ENCODE measurements at places on chromosomes 7 and 10. TPM values are rescaled to one million over a fixed set of nuclear protein-coding genes. Genes with fewer than 3 reads are reported as not detected.

DNA sequence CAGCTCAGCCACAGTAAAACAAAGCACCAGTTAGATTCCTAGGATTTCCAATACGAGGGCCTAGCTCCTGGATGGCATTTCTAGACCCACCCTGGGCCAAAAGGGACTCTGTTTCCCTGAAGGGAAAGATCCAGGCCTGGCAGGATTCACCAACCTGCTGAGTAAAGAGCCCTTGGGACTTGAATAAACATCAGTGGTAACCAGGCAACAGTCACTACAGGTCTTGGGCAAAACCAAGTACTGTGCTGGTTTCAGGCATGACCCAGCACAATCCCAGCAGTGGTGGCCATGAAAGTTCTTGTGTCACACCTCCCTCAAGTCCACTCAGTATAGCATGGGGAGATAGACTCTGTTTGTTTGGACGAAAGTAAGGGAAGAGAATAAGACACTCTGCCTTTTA, 31.0 kb upstream of the STARD3NL start:
- DNase-seq, result peak; percentile 7

The PVRIG gene
- total RNA-seq, result not detected

The CDHR1 gene
- 0.24 TPM for total RNA-seq

The AKR1C8 gene
- total RNA-seq, result not detected

DNA sequence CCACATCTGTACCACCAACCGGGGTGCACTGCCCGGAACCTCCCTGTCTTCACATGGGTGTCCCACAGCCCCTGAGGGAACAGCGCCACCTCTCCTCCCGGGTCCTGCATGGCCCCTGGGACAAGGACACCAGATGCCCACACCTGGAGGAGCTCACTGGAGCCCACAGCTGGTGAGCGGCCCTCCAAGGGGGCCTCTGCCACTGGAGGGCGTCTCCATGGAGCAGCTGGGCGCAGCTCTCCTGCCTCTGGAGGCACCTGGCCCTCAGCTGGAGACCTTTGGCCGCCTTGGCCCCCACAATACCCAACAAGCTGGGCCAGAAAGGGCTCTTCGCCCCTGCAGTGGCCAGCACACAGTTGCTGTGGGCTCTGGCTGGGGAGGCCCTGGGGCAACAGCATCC, 7.3 kb upstream of the NKX6-2 start:
- DNase-seq, result no peak

- no peak for DNase-seq
These were observed 162.9 kb downstream of the SH3PXD2A start for GRCh38 chr10:103692436-103692951.

The SPDYE2 gene
- total RNA-seq, result not detected

- no peak for DNase-seq
These were observed 60.8 kb upstream of the PPIF start for GRCh38 chr10:79286318-79286951.

- DNase-seq, result no peak
These were observed 39.2 kb downstream of the ST8SIA6 start for GRCh38 chr10:17415046-17415658.

DNA sequence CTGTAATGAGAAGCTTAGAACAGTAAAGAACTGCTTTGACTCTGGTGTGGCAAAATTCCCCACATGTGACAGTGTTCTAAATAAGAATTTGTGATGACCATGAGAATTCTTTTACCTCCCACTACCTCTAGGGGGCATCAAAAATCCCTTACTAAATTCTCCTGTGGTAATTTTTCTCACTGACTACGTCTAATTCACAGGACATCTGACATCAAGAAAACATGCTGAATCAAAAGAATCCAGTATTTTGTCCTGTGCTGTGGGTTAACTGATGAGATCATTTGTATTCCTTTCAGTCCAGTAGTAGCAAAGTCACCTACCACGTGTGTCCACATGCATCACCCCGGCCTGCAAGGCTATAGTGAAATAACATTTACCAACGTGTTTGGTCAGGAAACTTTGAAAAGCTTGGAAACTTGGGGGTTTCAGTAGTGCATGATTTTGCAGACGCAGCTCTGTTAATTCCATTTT, 103.8 kb downstream of the ATE1 start:
- peak; percentile 66 for DNase-seq

The FFAR4 gene
- total RNA-seq, result 0.16 TPM

The VSTM4 gene
- total RNA-seq, result 10.2 TPM

DNA sequence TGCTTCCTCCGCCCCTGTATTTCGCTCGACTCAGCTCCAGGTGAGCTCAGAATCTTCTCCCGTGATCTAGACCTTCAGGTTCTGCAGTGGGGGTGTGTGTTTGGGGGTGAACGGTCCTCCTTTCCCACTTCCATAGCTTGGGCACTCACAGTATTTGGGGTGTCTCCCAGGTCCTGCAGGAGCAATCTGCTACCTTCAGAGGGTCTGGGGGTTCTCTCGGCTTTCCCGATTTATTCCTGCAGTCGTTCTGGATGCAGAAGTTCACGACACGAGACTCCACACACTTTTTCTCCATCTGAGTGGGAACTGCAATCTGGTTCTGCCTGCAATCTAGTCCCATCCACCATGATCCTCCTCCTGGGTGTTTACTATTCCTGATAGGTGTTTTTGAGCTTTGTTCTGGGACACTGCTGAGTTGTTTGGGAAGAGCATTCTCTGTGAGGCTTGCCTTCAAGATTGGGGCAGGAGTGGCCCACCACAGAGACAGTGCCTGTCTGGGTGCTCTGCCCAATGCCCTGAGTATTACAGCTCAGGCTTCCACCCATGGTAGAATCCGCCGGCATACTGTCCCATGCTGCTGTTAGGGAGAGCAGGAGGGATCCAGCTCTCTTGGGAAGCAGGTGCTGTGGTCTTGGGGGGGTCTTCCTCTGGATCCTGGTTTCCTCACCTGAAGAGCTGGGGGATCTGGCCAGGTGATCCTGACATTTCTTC, 29.8 kb downstream of the JAKMIP3 start:
- DNase-seq, result no peak

- no peak for DNase-seq
These were observed 132.6 kb upstream of the PDLIM1 start for GRCh38 chr10:95423164-95424005.

- no peak for DNase-seq
These were observed 222.9 kb downstream of the PTEN start for GRCh38 chr10:88086187-88086960.

- no peak for DNase-seq
These were observed 1.2 kb downstream of the HOXA11 start for GRCh38 chr7:27183682-27184336.

DNA sequence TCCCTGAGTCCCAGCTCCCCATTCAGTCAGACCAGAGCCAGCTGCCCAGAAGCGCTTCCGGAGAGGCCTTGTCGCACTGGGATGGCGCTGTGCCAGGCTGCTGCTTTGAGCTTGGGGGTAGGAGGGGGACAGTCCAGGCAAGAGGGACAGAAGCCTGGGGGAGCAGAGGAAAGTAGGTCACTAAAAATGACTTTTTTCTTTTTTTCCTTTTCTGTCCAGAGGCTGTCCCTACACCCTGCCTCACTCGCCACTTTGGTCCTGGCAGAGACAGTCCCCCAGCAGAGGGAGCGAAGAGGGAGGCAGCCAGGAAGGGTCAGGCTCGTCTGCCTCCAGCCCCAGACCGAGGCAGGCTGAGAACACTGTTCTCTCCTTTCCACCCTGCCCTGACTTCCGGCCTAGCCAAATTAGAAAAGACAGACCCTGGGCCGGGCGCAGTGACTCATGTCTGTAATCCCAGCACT, 15.8 kb upstream of the TRIM8 start:
- DNase-seq, result peak; percentile 35

The MRC1 gene
- 2.4 TPM for total RNA-seq

DNA sequence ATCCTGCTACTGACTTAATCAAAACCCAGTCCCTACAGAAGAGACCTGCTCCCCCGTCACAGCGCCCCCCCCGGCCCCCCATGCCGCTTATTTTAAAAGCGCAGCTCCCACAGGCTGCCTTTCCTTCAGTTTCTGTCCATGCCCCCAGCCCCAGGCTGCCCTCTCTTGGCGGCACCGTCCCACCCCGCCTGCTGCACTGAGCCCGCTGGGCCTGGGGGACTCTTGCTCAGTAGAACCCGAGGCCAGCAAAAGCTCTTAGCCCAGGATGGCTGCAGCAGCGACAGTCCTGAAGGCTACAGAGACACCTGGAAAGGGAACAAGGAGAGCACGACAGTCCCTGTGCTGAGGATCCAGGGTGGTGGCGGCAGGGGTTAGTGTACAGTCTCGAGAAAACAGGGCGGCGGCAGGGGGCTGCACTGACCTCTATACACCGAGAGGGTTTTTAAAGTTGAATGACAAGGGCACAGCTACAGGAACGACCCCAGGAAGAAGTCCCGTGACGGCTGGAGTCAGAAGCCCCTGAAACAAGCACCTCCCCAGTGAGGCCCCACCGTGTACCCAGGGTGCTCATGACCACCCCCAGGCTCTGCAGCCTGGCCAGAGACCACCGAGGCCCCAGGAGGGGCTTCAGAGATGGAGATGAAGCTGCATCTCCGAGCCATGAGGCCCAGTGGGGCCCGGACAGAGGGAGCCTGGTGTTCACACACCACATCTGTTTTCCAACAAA, 54.4 kb downstream of the ZRANB1 start:
- DNase-seq, result no peak

GRCh38 chr10:68550747-68551411, 9.3 kb upstream of the TET1 start:
- DNase-seq, result peak; percentile 76

DNA sequence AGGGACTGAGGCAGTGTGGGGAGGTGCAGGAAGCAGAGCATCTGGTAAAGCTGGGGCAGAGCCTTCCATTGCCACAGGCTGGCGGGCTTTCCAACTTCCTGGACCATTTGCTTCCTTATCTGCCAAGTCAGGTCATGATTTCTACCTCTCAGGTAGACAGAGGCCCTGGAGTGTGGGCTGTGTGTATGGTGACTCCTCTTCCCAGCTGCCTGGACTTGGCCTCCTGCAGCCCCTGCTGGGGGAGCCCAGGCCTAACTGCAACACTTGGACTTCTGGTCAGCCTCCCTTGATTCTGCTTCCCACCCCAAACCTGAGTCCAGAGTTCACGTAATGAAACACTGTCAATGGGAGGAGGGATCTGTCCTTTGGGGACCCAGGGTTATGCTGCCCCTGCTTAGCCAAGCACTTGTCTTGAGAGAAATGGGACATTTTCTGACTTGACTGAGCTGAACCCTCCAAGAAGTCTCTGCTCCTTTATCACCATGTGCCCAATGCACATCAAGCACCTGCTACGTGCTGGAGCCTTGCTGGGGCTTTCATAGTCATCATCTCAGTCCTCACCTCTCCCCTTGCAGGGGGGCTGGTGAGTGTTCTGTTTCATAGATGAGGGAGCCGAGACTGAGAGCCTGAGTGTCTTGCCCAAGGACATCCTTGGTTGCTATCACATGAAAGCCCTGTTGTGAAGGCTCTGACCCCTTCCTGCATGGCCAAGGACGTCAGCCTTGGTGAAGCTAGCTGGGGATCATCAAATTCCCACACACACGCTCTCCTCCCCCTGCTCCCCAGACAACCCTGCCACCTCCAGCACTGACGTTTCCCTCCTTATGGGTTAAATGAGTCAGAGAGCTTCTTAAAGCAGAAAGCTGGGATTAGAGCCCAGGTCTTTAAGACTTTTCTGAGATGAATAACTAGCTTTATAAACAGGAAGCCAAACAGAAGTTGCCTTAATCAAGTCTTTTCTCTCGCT, 3.4 kb downstream of the CLEC2L start:
- DNase-seq, result peak; percentile 60

GRCh38 chr7:3087243-3087755, 43.6 kb upstream of the CARD11 start:
- peak; percentile 19 for DNase-seq

DNA sequence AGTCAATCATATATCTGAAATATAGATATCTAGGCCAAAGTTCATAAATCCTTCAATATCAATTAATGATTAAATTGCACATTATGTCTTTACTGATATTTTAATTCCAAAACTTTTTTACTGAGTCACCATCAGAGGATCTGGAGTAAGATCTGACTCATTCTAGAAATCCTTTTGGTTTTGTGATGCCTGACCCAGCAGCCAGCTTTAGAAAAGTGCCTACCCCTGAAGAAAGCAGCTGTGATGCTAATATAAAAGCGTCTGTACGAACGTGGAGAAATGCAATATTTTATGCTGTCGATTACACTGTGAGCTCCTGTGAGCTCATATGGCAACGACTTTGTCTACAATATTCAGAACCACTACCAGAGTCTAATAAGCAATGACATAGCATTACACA, 142.5 kb upstream of the LRRTM3 start:
- DNase-seq, result no peak

The ARHGEF5 gene
- total RNA-seq, result 24.2 TPM

- DNase-seq, result no peak
These were observed 316.1 kb upstream of the MTPN start for GRCh38 chr7:136293272-136293671.

The ZNF394 gene
- total RNA-seq, result 23.8 TPM

GRCh38 chr7:108308276-108308675, 148.0 kb downstream of the NRCAM start:
- DNase-seq, result no peak

DNA sequence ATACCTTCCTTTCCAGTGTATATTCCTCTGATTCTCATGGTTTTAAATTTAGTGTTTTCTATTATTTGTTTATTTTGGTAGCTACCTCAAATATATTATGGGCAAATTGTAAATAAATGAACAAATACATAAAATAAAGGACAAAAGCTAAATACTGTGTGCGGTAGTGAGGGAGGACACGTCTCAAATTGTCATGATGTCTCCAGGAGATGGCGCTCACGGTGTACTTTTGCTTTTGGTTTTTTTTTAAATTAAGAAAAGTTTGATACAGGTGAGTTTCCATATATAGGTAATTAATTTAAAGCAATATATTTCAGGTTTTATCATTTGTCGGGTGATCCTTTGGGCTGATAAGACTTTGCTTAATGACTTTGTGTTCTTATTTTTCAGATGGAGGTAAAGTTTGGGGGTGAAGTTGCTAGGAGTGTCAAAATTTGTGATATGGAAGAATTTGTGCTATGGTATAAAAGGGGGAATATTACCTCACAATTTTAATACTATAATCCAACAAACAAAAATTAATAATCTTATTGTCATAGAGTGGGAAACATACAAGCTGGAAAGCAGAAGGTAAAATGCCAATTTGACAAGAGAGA, 68.4 kb upstream of the TMEM229A start:
- DNase-seq, result peak; percentile 35

The CC2D2B gene
- 0.13 TPM for total RNA-seq

GRCh38 chr7:1197997-1198625, 34.6 kb upstream of the UNCX start:
- DNase-seq, result peak; percentile 57

GRCh38 chr10:75189266-75190096, 21.1 kb upstream of the VDAC2 start:
- DNase-seq, result no peak

The TMEM213 gene
- total RNA-seq, result 0.03 TPM

The CPA2 gene
- 298 TPM for total RNA-seq

GRCh38 chr7:74084722-74085578, 1.3 kb downstream of the LIMK1 start:
- DNase-seq, result no peak

All from hepatocyte (in vitro differentiated cells).